NCI-H774 (cell line): ENCODE measurements at places on chromosomes 11 and 22.

GRCh38 chr22:37681001-37681424, 5.1 kb upstream of the NOL12 start:
- DNase-seq, result no peak

GRCh38 chr11:28910926-28911325, 802.7 kb downstream of the METTL15 start:
- no peak for DNase-seq

DNA sequence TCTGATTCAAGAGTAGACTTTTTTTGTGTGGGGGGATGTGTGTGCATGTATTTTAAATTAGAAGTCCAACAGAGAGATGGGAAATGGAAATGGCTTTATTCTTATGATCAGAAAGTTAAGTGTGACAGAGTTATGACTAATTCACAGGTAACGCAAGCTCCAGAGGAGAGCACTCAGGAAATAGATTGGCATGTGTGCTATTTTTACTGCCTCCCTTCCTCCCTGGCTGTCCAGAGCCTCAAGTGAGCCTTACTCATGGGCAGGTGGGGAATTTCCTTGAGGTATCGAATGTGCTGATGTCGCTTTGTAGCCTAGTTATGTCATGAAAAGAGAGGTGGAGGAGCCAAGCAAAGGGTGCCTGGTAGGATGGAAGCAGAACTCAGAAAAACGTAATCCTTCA, 70.3 kb upstream of the BDNF start:
- no peak for DNase-seq

- DNase-seq, result no peak
Observed at GRCh38 chr22:33476716-33477115, 418.5 kb upstream of the SYN3 start.

- DNase-seq, result no peak
Observed at GRCh38 chr22:46072981-46073682, 77.2 kb upstream of the PPARA start.

DNA sequence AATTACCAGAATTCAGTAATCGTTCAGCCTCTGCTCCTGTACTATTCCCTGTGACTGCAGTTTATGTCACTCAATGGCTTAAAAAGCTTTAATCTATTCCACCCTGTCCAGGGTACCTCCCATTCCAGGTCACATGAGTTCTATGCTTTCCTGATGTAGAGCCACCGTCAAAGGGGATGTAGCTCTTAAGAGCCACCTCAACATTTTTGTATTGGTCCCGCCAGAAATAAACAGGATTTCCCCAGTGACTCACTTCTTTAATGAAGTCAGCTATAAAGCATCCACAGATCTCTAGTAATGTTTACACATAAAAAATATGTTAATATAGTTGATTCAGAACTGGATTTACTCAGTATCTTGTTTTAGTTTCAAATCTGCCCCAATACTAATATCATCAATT, 1.3 kb upstream of the OR8D1 start:
- no peak for DNase-seq

GRCh38 chr22:30289980-30290313, 642 bp upstream of the CASTOR1 start:
- no peak for DNase-seq

GRCh38 chr11:66966351-66966750, 8.2 kb upstream of the PC start:
- no peak for DNase-seq

DNA sequence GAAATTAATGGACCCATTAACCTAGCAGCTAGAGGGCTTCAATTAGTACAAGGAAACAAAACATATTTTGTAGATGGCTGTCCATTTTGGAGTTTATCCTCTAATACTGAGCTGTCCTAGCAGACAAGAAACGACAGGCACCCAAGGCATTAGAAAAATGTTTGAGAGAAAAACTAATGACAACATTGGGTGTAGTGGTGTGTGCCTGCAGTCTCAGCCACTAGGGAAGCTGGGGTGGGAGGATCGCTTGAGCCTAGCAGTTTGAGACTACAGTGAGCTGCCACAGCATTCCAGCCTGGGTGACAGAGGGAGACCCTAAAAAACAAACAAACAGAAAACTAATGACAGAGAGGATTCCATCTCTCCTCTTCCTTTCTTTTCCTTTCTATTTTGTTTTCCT, 1.5 kb downstream of the A4GALT start:
- no peak for DNase-seq

GRCh38 chr11:78612721-78613377, 38.2 kb upstream of the NARS2 start:
- DNase-seq, result no peak

GRCh38 chr22:24824250-24824649, 18.2 kb downstream of the SGSM1 start:
- no peak for DNase-seq

- DNase-seq, result peak; percentile 72
Observed at GRCh38 chr11:65366340-65366773, 11.8 kb downstream of the TIGD3 start.

GRCh38 chr11:24421766-24422165, 75.1 kb upstream of the LUZP2 start:
- no peak for DNase-seq

DNA sequence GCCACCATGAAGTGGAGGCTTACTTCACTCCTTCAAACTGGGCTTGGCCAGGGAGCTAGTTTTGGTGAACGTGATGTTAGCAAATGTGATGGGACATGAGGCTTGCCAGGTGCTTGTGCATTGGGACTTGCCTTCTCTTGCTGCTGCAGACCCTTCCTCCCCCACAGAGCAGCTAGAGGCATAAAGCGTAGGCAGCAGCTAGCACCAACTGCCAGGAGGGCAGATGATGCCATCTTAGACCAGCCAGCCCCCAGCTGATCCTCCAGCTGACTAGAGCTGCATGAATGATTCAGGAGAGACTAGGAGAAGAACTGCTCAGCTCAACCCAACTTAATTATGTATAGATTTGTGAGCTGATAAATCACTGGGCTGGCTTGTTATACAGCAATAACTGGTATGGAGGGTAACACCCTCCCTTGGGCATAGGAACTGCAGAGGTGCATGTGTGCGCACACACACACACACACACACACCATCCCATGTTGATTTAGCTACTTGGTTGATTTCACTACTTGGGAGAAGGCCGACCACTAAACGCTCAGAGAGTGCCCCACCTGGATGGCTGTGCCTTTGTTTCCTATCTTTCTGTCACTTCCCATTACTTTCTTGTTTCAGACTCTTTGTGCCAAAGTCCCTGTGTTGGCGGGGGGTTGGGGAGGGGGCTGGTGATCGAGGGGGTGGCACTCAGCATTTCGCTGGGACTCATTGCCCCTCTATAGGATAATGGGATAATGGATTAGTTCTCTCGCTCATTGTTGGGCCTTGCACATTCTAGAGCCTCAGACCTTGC, 202.8 kb downstream of the ADAMTS15 start:
- no peak for DNase-seq

DNA sequence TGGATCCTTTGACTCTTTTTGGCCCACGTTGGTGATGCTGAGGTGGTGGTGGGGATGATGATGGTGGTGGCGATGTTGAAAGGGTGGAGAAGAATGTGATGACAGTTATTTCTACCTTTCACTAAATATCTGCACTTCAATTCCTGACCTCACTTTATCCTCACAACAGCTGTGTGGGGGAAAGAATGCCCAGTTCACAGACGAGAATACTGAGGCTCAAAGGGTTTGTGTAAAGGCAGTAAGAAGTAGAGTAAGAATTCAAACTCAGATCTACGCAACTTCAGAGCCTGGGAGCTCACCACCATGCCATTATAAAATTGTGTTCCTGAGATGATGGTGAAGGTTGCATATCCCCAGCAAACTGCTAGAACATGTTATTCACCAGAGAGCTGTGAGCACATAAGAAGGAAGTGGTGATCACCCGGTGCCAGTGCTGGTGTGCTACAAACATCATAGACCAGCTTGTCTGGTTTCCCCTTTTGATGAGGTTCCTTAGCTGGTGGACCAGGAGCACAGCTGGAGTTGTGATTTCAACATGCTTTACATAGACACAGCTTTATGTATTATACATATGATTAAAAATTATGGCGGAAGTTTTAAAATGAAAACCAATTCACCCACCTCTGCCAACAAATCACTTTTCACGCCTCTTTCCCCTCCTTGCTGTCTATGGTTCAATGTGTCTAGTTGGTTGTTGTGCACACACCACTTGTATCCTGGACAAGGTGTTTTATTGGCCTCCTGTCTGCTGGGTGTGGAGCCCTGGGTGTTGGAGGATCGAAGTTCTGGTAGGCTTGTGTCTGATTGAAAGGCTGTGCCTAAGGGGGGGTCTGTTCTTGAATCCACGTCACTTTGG, 6.2 kb downstream of the ST14 start:
- no peak for DNase-seq

DNA sequence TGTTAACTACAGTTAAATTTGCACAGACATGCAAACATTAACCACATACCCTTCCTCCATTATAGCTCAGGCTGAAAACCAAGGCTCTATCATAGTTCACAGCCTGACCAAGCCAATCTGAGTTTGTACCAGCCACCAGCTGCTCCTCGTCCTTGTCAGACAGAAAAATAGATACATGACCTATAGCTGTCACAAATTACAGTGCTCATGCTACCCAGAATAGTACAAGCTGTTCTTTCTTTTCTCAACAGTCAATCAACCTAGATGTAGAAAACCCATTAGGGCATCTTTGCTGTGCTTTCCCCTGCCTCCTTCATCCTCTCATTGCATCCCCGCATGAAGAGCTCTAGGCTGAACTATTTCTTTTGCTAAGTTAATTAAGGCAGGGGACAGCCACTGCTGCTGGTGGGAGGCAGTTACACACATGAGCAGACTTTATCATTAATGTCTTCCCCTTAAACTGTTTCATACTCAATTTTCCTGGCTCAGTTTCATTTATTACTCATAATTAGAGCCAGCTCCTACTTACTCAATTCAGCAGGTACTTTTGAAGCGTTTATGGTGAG, 148.3 kb downstream of the TRPC6 start:
- DNase-seq, result no peak

DNA sequence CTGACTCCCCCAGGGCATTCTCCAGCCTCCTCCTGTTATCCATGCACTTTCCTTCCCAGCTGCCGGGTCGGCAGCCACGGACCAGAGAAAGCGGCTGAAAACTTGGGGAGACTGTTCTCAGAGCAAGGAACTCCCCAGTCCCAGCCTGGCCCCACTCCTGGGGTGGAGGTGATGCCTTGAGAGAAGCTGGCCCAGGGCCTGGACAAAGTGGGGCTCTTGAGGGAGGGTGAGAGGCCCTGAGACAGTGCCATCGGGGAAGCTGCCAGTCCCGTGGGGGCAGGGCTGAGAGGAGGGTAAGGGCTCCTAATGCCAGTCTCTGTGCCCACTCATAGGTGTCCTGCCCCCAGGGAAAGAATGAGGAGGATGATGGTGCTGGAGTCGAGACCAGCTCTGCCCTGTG, 53.8 kb downstream of the FLRT1 start:
- DNase-seq, result no peak

GRCh38 chr22:18048441-18048898, 24.1 kb upstream of the MICAL3 start:
- DNase-seq, result no peak

DNA sequence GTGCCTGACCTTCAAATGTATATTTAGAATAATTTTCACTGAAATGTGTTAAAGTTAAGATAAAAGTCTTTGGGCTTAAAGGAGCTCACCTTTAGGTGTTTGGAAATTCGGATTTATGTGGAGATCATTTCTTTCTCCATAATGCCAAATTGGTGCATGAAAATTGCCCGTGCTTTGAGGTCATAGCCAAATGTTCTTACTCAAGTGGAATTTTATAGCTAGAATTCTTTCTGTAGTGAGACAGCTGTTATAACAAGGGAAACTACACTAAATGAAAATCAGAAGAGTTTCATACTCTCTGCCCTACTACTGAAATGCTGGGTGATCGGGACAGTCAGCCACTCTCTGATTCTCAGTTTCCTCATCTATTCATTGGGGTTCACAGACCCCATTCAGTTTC, 89.5 kb upstream of the DBX1 start:
- no peak for DNase-seq

- peak; percentile 28 for DNase-seq
Observed at GRCh38 chr11:124415356-124415923, 9.2 kb downstream of the OR8B4 start.

- DNase-seq, result no peak
Observed at GRCh38 chr11:65016705-65017104, 2.7 kb downstream of the ARL2 start.

DNA sequence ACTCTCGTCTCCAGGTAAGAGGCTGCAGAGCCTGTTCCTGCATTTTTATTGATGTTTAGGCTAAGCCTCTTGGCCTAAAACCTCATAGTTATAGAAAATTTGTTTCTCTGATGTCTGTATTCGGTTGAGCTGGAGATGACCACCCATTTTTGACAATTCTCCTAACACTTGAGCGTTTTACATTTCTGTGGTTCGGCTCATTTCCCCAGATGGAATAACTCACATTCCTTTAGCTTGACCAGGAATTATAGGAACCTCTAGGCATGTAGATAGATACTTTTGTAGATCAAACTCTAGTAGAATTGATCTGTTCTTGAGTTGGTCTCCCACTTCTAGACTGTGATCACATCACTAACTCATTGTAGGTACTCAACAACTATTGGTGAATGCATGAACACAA, 172.6 kb upstream of the CADM1 start:
- no peak for DNase-seq

- no peak for DNase-seq
Observed at GRCh38 chr22:45572444-45572843, 69.8 kb downstream of the FBLN1 start.

- DNase-seq, result no peak
Observed at GRCh38 chr11:34575671-34576070, 45.2 kb upstream of the EHF start.

- DNase-seq, result no peak
Observed at GRCh38 chr22:19760058-19760950, at the start of gene TBX1. Gene TBX1, plus strand, starts transcription at chr22:19760778. Its CDS starts 66 bp downstream, at chr22:19760844.

DNA sequence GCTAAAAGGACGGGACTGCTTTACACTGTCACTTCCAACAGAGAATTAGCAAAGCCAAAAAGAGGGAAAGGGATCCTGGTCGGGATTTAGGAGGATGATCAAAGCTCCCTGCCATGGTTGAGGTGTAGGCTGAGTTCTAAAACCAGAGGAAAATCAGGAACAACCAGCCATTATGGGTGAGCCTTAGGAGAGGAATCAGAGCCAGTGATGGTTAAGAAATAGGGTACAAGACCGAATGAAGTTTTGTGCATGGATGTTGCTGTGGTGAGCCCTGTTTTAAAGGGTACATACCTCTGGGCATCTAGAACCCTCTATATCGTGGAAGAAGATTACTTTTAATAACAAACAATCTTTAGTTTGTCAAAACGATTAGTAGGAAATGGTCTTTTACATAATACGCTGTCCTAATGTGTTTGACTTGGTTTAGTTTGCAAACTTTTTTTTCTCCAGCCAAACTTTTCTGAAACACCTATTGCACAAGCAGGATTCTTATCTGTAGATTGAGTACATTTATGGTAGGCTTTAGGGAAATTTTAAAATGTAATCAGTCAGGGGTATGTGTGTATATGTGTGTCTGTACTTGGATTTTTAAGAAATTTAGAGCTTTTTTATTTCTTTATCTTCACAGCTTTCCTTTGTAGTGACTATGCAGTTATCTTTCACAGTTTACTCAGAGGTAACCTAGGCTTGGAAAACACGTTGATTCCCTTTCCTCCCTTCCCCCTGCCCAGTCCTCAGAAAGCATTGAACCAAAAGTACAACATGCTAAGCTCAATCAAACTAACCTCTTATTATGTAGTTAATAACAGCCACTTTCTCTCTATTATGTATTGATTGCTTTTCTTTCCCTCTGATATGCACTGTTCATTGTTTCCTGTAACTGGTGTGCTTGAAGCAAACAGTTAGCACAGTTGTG, 26.8 kb downstream of the TRIM44 start:
- DNase-seq, result no peak
